ENCODE measurements at places on chromosomes 16 and 17. TPM values are rescaled to one million over a fixed set of nuclear protein-coding genes. Genes with fewer than 3 reads are reported as not detected.

DNA sequence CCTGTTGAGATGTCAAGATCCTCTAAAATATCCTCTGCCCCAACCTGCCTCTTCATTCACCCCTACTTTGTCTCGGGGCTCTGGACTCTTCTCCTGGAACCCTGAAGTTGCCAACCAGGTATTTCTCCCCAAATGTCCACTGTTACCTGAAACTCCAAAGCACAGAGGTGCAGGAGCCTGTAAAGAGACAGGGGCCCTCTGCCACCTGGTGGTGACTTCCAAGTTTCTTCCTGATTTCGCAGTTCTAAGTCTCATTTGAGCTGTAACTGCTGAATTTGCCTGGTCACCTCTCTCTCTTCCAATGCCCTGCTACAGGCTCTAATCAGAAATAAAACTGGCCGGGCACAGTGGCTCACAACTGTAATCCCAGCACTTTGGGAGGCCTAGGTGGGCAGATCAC, 77.1 kb upstream of the RCVRN start:
- DNase-seq = peak; percentile 58

DNA sequence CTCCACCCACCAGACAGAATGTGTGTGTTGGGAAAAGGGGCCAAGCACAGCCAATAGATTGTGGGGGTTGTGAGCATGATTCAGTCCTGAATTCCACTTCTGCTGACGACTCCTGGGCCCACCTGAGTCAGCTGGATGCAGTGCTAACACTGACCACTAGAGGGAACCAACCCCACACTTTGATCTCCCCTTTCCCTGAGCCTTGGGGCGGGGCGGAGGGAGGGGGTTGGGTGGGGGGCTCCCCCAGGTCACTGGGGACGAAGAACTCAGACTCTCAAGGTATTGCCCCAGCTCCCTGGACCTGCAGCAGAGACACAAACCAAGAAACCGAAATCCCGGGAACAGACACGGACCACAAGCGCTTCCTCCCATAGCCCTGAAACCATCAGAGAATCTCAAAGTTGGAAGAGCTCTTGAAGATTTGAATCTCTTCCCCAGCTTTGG, 621 bp upstream of the CSHL1 start:
- DNase-seq = peak; percentile 70

- no peak for DNase-seq
Observed at GRCh38 chr16:56851671-56852400, 13.2 kb upstream of the SLC12A3 start.

DNA sequence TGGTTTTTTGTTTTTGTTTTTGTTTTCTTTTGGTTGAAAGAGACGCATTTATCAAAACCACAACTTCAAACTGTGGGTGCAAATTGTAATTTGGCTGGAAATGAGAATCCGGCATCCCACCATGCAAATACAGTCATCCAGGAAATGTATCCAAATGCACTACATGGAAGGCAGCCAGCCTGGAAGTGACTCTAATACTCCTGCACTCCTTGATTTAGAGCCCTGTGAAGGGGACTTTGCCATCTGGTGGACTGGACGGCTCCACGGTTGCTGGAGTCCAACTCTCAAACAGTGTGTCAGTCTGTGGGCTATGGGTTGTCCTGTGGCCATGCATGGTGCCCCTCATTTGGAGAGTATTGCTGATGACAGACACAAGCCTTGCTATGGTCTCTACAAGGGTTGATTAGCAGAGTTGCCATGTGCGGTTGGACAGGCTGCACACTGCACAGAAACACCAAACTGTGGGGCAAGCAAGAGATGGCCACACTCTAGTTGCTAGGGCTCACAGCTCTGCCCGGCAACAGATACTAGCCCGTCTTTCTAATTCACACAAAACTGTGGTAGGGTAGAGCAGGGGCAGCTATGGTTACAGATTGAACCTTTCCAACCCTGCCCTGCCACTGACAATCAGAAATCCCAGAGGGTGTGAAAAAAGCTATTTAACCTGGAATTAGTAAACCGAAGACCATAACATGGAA, 62.4 kb downstream of the VAT1L start:
- DNase-seq = peak; percentile 35

The KRTAP9-2 gene
- polyA plus RNA-seq = not detected

The ZNF629 gene
- polyA plus RNA-seq = 4.9 TPM

Data from stomach (tissue), 19 donors.